ENCODE measurements at places on chromosomes 1 and 21.

GRCh38 chr1:67336783-67337182, 29.1 kb downstream of the IL12RB2 start:
- DNase-seq = no peak

GRCh38 chr1:201361652-201362504, 15.6 kb downstream of the TNNT2 start:
- DNase-seq = no peak

- DNase-seq = peak; percentile 71
Observed at GRCh38 chr1:243393096-243393495, 137.3 kb downstream of the SDCCAG8 start.

DNA sequence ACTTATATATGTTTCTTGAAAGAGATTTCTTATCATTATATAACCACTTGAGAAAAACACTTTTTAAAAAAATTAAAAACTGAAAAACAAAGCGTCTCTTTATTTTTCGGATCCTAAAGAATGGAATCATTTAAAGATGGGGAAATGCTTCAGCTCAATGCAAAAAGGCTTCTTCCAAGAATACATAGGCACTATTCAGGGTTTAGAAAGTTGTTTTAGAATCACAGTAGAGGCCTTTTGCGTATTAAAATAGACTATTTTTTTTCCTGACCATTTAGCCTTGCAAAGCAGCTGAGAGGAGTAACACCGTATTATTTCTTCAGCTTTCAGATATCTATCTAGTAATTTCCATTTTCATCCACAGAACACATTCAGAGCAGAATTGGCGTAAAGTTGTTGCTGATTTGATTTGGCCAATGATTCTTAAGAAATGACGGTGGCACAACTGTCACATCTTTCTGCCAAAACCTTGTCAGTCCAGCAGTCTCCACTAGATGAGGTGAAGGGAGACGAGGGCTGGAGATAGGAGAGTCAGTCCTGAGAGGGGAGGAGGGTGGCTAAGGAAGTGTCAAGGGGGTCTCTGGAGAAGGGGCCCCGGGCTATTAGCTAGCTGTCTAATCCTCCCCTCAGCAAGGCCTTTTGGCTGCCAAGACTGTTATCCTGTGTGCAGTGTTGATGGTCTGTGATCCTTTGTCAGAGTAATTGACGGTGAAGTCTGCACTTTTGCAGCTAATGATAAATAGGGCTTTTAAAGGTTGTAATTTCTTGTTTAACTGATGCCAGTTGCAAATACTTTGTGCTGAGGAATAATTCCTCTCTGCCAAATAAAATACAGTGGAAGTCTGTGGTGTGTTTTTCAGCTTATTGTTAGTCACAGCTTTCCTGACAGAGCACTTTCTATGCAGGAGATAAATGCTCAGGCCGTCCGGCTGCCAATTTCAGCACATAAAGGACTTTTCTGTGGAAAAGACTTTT, 34.7 kb downstream of the PRRX1 start:
- DNase-seq = no peak

DNA sequence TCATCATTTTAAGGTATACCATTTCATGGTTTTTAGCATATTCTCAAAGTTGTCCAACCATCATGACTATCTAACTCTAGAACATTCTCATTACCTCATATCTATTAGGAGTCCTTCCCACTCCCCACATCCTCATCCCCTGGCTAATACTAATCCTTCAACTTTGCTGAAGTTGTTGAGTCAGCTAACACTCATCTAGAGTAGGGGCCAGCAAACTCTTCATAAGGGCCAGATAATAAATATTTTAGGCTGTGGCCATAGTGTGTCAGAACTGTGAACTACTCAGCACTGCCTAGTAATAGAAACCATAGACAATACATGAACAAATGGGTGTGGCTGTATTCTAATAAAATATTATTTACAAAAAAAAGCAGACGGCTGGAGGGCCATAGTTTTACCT, 43.0 kb downstream of the TOR3A start:
- no peak for DNase-seq

GRCh38 chr21:43731891-43732711, 13.2 kb downstream of the PDXK start:
- no peak for DNase-seq

GRCh38 chr1:99849413-99849743, 783 bp upstream of the AGL start:
- peak; percentile 18 for DNase-seq

DNA sequence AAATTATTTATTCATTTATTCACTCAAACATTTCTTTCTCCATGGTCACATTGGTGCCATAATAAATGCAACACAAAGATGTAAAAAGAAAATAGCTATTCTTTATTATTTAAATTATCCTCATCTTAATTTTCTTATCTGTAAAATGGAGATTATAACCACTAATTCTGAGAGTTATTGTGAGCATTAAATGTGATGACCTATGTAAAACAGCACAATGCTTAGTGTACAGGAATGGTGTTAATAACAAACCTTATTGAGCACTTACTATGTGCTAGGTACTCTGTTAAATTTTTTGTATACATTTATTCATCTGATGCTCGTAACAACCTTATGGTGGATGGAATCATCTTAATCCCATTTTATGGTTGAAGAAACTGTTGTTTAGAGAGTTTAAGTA, 84.6 kb downstream of the NTMT2 start:
- no peak for DNase-seq

GRCh38 chr21:19458295-19458694, 1054.7 kb upstream of the TMPRSS15 start:
- DNase-seq = no peak

DNA sequence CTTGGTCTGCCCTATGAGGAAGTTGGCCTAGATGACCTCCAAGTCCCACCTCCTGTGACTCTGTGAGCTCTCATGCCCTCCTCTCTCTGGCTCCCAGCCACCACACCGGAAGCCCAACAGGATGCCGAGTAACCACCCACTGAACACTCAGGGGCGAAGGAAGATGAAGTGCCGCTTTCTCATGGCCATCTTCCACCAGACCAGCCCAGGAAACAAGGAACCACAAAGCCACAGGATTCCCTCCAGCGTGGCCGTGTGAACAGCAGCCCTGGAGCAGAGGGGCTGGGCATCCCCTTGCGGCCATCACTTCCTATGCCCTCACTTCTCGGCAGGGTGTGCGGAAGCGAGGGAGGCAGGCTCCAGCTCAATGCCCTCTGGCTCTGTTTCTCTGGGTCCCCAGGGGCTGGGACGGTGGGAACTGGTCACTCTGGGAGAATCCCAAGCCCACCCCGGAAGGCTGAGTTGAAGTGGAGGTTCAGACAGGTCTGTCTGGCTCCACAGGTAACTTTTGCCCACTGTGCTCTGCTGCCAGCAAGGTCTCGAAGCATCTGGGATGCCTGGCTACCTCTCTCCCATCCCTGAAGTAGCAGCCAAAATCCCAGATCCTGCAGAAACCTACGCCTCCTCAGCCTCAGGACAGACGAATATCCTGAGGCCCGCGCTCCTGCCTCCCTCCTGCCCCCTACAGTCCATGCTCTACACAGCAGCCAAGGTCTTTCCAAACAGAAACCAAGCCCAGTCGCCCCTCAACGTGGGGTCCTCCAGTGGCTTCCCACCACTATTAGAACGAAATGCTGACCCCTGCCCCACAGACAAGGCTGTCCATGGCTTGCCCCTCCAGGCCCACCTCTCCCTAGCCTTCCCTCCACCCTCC, 44.2 kb upstream of the ECE1 start:
- no peak for DNase-seq

DNA sequence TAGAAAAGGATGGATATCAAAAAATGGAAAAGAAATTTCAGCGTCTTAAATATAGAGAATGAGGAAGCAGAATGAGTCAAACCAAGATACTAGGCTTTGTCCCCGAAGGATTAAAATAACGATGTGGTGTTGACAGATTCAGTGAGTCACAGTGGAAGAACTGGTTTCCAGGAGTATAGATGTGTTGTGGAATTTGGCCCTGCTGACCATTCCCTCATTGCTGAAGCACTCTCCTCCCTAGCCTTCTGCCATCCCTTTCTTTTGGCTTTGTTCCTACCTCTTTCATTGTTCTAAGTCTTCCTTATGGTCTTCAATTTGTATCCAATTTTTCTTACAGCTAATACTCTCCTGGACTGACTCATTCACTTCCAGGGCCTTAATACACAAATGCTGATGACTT, 23.1 kb upstream of the USP25 start:
- no peak for DNase-seq

DNA sequence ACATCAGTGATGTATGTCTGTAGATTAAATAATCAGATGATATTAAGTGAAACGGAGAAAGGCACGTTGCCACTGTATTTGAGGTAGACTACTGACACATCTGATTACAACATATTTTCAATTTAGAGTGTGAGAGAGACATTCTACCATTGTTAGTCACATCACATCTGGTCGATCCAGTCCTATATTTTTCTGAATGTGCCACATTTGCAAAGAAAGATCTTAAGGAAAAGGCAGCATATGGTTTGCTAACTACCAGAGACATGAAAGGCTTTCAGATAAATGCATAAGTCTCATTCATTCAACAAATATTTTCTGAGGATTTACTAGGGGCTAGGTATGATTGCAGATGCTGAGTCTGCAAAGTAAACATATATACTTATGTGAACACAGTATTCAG, 114.3 kb upstream of the RUNX1 start:
- no peak for DNase-seq

GRCh38 chr1:27341525-27342252, at the start of gene SYTL1:
Gene SYTL1, plus strand, starts transcription at chr1:27342022. Its CDS starts 3,313 bp downstream, at chr1:27345335.
- DNase-seq = no peak

- DNase-seq = no peak
Observed at GRCh38 chr1:235838021-235838420, 28.7 kb downstream of the LYST start.

DNA sequence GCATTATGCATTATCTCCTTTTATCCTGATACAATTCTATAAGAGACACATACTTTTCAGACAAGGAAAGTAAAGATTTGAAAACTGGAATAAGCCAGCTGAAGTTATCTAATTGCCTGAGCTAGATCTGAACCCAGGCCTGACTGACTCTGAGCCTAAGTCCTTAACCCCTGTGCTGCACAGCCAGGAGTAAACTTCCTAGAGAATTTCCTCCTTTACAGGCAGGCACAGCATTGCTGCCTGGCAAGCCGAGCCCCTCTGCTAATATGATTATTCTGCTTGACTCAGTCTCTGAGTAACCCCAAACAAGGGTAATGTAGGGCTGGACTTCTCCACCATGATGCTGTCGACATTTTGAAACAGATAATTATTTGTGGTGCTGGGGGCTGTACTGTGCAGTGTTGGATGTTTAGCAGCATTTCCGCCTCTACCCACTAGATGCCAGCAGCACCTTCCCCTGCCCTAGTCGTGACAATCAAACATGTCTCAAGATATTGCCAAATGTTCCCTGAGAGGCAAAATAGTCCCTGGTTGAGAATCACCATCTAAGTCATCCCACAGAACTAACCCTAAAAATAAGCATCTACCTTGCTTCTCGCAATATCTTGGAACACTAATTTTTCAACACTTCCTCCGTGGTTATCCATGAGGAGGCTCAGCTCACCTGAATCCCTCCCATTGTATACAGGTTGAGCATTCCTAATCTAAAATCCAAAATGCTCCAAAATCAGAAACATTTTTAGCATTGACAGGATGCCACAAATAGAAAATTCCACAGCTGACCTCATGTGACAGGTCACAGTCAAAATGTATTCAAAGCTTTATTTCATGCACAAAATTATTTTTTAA, 18.5 kb downstream of the CAMK1G start:
- DNase-seq = peak; percentile 23

GRCh38 chr1:28790377-28791035, 21.5 kb upstream of the OPRD1 start:
- no peak for DNase-seq

GRCh38 chr1:101520302-101520701, 283.5 kb downstream of the S1PR1 start:
- peak; percentile 43 for DNase-seq

Measured in NCI-H524 treated with DMSO at 0.1 percent for 48 hours (cell line).